ENCODE measurements at places on chromosomes 1 and 21. TPM values are rescaled to one million over a fixed set of nuclear protein-coding genes. Genes with fewer than 3 reads are reported as not detected.

Gene UBL4B
- total RNA-seq: not detected

Gene MROH7
- not detected for total RNA-seq

DNA sequence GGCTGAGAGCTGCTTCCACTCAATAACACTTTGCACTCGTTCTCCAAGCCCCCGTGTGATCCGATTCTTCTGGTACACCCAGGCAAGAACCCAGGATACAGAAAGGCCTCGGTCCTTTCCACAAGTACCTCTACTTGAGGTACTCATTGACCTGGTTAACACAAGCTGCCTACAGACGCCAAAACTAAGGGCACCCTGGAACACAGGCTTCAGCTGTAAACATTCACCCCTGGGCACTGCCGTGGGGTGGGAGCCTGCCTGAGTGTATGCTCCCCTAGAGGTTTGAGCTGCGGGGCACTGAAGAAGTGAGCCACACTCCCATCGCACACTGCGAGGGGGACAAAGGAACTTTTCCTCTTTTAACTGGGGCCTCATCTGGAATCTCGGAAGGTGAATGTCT, 30.5 kb downstream of the LRRC3 start:
- DNase-seq: no peak

- no peak for DNase-seq
Observed at GRCh38 chr1:207822602-207823451, 71.0 kb downstream of the CD46 start.

- DNase-seq: no peak
Observed at GRCh38 chr1:20198918-20199317, 12.6 kb upstream of the PLA2G2C start.

Data from mammary epithelial cell (primary cell).